ENCODE measurements at places on chromosomes 4 and X.

GRCh38 chr4:145773581-145774234 lies 93.8 kb downstream of the C4orf51 start:
- DNase-seq, result no peak

DNA sequence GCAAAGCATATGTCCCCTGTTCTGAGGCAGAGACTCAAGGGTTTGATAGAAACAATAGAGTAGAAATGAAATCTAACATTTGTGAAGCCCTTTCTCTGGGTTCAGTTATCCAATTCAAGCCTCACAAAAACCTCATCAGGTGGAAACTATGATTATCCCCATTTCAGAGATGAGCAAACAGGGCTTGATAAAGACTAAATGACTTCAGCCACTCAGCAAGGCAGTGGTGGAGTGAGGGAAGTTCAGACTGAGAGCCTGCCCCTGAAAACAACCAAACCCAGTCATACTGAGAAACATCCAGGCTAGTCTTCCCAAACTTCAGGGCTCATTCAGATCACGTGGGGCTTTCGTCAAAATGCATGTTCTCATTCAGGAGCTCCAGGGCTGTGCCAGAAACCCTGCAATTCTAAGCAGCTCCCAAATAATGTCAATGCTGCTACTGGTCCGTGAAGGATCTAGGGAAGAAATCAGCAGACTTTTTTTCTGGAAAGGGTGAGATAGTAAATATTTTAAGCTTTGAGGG lies 109.6 kb upstream of the KIT start:
- no peak for DNase-seq

DNA sequence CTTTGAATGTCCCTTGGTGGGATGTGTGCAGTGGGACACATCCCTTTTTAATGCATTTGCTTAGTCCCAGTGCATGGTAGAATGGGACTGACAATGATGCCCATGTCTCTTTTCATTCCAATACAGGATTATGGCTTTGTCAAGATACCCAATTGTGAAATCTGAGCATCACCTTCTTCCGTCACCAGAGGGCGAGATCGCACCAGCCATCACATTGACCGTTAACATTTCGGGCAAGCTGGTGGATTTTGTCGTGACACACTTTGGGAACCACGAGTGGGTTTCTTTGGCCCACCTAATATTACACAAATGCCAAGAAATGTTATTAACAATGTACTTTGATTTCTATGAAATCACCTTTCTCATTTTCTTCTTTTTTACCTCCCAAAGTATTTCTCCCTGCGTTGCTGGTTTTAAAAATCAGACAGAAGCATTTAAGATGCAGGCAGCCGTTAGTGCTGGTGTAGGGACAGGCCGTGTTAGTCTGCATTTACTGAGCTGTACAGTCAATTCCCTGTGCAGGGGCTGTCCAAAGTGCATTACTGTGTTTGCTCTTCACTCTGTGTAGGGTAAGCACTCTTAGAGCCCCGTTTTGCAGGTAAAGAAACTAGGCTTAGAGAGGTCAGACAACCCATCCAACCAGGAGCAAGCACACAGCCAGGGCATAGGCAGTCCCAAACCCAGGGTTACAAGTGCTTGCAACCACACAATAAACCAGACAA lies 46.5 kb downstream of the CWH43 start:
- DNase-seq, result no peak

- no peak for DNase-seq
These were observed 29.5 kb downstream of the TAPT1 start for GRCh38 chr4:16196482-16197393.

GRCh38 chrX:57587062-57587461 lies 4.7 kb upstream of the ZXDB start:
- no peak for DNase-seq

GRCh38 chr4:24244663-24245490 lies 339.5 kb downstream of the DHX15 start:
- no peak for DNase-seq

DNA sequence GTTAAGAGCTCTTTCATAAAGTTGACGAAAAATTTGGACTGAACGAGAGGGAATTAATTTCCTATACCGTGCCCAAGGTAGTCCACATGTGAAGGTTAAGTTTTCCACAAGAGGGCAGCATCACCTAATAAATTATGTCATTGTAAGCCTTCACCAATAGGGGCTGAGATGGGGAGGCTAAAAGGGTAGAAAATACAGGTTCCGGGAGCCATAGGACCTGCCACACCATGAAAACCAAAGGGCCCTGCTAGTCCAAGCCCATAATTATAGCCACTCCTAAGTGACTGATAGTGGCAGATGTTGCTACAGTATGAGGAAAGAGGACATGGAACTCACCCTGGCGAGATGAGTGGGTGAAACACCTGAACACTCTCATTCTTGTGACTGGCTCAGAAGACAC lies 122.2 kb downstream of the SHROOM4 start:
- peak; percentile 1 for DNase-seq

- no peak for DNase-seq
These were observed 79.3 kb upstream of the DYNLT3 start for GRCh38 chrX:37926700-37927099.

GRCh38 chrX:10620121-10620699 lies at the start of gene MID1:
Gene MID1 (minus strand): TSS chrX:10620585. CDS start chrX:10567547, 53,038 bp downstream.
- no peak for DNase-seq

DNA sequence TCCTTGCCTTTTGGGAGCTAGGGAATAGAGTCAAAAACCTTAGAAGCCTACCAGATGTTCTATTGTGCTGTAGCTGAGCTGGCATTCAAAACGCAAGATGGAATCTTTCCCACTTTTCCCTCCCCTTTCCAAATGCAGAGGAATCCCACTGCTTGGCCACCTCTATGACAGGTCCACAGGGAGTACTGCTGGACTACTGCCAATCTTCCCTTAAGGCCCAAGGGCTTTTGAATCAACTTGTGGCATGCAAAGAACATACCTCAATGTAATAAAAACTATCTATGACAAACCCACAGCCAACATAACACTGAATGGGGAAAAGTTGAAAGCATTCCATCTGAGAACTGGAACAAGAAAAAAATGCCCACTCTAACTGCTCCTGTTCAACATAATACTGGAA lies 139.2 kb upstream of the AGTR2 start:
- no peak for DNase-seq

DNA sequence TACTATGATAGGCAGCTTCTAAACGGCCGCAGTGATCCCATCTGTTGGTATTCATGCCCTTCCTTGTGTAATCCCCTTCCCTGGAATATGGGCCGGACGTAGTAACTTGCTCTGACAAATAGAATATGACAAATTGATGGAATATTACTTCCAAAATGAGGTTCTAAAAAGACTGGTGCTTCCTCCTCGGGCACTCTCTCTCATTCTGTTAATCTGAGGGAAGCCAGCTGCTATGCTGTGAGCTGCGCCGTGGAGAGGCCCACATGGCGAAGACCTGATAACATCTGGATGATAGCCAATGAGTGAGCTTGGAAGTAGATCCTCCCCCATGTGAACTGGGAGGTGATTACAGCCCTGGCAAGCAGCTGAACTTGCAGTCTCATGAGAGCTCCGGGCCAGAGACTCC lies 27.2 kb upstream of the SLC25A4 start:
- no peak for DNase-seq

GRCh38 chr4:3656416-3657356 lies 109.5 kb upstream of the ADRA2C start:
- DNase-seq, result no peak

DNA sequence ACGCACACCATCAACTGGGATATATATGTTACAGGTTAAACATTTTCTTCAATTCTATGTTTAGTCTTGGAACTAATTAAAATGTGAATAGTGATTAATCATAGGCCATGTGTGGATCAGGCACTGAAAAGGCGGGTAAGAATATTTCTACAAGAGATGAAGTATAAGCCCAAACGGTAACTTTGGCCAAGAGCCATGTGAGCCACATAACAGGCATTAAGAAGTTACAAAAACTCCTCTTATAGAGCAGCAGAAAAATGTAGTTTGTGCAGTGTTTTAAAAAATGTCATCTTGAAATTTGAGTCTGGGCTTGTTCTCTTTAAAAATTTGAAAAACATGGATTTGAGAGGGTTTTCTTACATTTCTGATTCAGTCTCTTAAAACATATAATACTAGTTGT lies 521.8 kb upstream of the DIPK2B start:
- no peak for DNase-seq

- DNase-seq, result no peak
These were observed 17.2 kb downstream of the ASB11 start for GRCh38 chrX:15298201-15298600.

GRCh38 chrX:30637874-30638815 lies 15.1 kb upstream of the GK start:
- DNase-seq, result no peak

- no peak for DNase-seq
These were observed 56.3 kb upstream of the SLC7A11 start for GRCh38 chr4:138298431-138298830.

- DNase-seq, result no peak
These were observed 2.4 kb downstream of the ALB start for GRCh38 chr4:73406548-73406875.

DNA sequence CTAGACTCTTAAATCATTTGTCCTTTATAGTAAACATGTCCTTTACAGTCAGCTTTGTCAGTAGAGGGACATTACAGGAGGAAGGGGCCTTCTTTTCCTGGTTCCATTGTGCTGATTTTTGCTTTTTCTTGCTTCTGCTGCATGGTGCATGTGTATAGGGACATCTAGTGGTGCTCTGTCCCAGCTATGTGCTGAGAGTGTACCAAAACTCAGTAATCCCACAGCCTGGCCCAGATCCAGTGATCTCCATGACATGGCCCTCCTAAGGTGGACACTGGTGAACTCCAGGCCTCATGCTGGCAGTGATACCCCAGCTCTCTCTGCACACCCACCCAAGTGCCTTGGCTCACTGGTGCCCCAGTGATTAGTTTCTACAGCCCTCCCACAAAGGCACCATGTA lies 45.2 kb downstream of the MAGEB17 start:
- no peak for DNase-seq

- DNase-seq, result no peak
These were observed 9.7 kb upstream of the USO1 start for GRCh38 chr4:75714704-75715103.

DNA sequence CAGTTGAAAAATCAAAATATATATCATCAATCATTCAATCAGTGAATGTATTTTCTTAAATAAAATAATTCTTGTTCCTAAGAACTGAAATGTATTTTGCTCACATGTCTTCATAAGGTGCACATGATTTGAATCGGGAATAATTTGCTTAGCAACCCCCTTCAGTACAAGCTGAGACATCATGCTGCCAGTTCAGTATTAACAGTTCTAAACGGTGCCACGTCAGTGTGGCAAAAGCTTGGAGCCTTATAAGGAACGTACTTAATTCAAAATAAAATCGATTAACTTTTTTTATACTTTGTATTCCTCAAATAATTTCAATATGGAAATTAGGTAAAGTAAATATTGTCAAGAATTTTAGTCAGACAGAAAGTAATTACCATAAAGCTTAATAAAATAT lies 287.9 kb downstream of the CCSER1 start:
- no peak for DNase-seq

DNA sequence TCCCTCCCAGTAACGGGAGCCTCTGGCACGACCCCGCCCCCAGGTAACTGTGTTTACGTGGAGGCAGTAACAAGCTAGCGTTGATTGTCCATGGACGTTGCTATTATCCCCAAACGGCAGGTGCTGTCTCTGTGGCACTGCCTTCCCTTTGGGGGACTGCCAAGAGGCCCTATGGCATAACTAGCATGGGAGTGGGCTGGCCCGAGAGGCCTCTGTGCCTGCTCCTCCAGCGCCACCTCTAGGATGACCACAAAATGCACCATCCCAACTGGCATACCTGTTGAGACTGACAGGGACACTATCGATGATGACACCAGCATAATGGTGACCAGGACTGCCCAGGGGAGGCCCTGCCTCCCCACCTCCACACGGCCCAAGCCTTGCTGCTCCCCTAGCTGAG lies 1.5 kb downstream of the SRPK3 start:
- DNase-seq, result no peak

GRCh38 chrX:135985157-135985972 lies at the start of gene SLC9A6:
Gene SLC9A6 (plus strand): TSS chrX:135985435. CDS start chrX:135985659, 224 bp downstream.
- DNase-seq, result peak; percentile 57

GRCh38 chrX:11509786-11510185 lies 155.9 kb downstream of the ARHGAP6 start:
- no peak for DNase-seq

GRCh38 chrX:46662188-46662958 lies 88.8 kb downstream of the CHST7 start:
- DNase-seq, result no peak

DNA sequence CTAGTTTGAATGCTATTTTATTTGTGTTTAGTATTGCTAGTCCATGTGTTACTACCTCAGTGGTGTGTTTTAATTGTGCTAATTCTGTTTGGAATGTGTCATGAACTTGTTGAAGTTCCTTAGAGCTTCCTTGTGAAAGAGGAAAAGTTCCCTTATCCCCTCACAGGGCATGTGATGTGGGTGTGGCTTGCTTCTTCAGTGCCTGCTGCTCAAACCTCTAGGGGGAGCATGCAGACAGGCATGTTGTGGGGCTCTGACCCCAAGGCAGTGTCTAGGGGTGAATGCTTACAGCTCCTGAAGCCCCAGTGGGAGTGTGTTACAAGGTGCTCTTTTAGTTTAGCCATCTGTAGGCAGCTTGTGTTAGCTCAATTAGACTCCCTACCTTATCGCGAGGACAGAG lies 86.5 kb downstream of the MAGED4 start:
- DNase-seq, result no peak

- DNase-seq, result no peak
These were observed at the start of gene TRAM1L1 for GRCh38 chr4:117084866-117085701. Gene TRAM1L1 (minus strand): TSS chr4:117085576. CDS start chr4:117085393, 183 bp downstream.

GRCh38 chr4:105470766-105471165 lies 3.1 kb downstream of the PPA2 start:
- no peak for DNase-seq

- no peak for DNase-seq
These were observed 2.9 kb upstream of the MND1 start for GRCh38 chr4:153341575-153342090.

DNA sequence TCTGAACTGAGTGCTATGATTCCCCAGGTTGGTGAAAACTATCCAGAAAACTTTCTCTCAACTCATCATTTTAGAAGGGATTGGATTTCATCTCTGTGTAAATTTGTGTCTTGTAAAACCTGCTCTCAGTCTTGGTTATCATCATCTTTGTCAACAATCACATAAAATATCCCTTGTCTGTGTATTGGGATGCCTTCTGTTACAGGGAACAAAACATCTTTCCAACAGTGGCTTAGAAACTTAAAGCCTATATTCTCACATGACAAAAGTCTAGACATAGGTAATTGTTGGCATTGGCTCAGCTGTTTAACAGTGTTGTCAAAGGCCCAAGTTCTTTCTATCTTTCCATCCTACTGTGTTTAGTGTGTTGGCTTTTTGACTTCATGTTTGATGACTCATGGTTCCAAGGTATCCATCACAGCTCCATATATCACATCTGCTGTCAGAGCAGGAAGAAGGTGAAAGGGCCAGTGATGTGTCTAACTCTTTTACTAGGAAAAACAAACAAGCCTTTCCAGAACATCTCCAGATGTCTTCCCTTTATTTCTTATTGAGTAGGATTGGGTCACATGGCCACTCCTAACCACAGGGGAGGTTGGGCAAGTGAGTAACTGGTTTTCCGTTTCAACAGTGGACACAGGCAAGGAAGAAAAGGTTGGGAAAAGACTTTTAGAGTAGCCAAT lies 65.0 kb downstream of the PHEX start:
- no peak for DNase-seq

GRCh38 chr4:2265113-2266110 lies 3.5 kb upstream of the MXD4 start:
- no peak for DNase-seq

GRCh38 chr4:24753519-24753918 lies 41.9 kb upstream of the SOD3 start:
- no peak for DNase-seq
